ENCODE measurements at places on chromosomes 16 and 17. TPM values are rescaled to one million over a fixed set of nuclear protein-coding genes. Genes with fewer than 3 reads are reported as not detected.

ATP2A3 gene
- 36.3 TPM for total RNA-seq

GPR179 gene
- 0.05 TPM for total RNA-seq

KRT27 gene
- total RNA-seq: 2.0 TPM

IRX5 gene
- total RNA-seq: 0.42 TPM

KCNH4 gene
- total RNA-seq: 0.99 TPM

CDRT4 gene
- total RNA-seq: 25.4 TPM

ARRB2 gene
- total RNA-seq: 40.8 TPM

NEURL4 gene
- total RNA-seq: 49.6 TPM

AFMID gene
- 48.5 TPM for total RNA-seq

GRAP gene
- 3.6 TPM for total RNA-seq

HNF1B gene
- total RNA-seq: 31.5 TPM

CASKIN1 gene
- 0.05 TPM for total RNA-seq

PHOSPHO1 gene
- 0.34 TPM for total RNA-seq

LITAFD gene
- not detected for total RNA-seq

ALDH3A1 gene
- 1.2 TPM for total RNA-seq

CSNK1D gene
- total RNA-seq: 170 TPM

MYADML2 gene
- not detected for total RNA-seq

EVI2A gene
- total RNA-seq: 2.7 TPM

C17orf78 gene
- not detected for total RNA-seq

SLC52A1 gene
- 2.5 TPM for total RNA-seq

CES3 gene
- 0.29 TPM for total RNA-seq

AIPL1 gene
- total RNA-seq: not detected

ACD gene
- 14.3 TPM for total RNA-seq

PIRT gene
- total RNA-seq: not detected

ZFP3 gene
- total RNA-seq: 9.1 TPM

CCL16 gene
- 1.6 TPM for total RNA-seq

RPL26 gene
- total RNA-seq: 2,627 TPM

NPTX1 gene
- total RNA-seq: 2.0 TPM

SMIM36 gene
- not detected for total RNA-seq

HOXB13 gene
- not detected for total RNA-seq

KRTAP3-3 gene
- total RNA-seq: not detected

TBC1D3I gene
- total RNA-seq: 2.1 TPM

SCNN1B gene
- total RNA-seq: 55.8 TPM

CHST6 gene
- total RNA-seq: 3.2 TPM

ITGB3 gene
- total RNA-seq: 13.2 TPM

RNF167 gene
- total RNA-seq: 129 TPM

Measured in ureter (tissue), 1 donor.